ENCODE measurements at places on chromosomes 7 and 10. TPM values are rescaled to one million over a fixed set of nuclear protein-coding genes. Genes with fewer than 3 reads are reported as not detected.

DNA sequence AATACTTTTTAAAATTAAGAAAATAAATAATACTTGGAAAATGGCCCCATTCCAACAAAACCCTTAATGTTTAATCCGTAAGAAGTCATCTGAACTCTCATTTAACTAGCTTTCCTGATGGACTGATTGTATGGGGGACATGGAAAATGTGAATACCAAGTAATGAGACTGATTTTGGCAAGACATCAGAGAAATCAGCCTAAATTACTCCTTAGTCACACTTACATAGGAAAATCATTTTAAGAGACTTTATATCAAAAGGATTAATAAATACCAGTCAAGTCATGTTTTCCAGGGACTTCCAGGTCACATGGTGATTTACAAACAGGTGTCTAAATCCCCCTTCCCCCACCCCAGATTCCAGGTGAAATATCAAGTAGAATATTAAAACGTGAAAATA is 58.2 kb downstream of the GRM8 start:
- H3K4me3 ChIP-seq, result no peak overlapping the region
- DNase-seq, result no peak
- no peaks in the 10 kb centered on the region for H3K4me1 ChIP-seq

DNA sequence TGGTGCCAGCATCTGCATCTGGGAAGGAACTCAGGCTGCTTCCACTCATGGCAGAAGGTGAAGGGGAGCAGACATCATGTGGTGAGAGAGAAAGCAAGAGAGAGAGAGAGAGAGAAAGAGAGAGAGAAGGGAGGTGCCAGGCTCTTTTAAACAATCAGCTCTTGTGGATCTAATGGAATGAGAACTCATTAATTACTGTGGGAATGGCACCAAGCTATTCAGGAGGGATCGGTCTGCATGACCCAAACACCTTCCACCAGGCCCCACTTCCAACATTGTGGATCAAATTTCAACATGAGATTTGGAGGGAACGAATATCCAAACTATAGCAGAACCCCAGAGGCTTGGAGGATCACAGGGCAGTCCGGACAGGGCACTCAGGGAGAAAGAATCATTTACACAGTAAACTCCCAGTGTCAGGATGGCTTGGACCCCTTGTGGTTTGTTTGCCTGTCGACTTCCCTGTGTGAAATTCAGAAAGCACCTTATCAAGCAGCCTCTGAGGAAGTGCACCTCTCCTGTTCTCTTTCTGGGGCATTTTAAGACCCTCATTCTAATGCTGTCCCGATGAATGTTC is 308.5 kb downstream of the REEP3 start:
- H3K4me1 ChIP-seq, result no peaks in the 10 kb centered on the region
- H3K36me3 ChIP-seq, result no peaks in the 10 kb centered on the region
- H3K27ac ChIP-seq, result no peak overlapping the region
- H3K4me3 ChIP-seq, result no peak overlapping the region
- peaks cover 11% of the 10 kb centered on the region for H3K27me3 ChIP-seq
- no peak for DNase-seq

GRCh38 chr7:98559219-98559618 is 57.9 kb upstream of the NPTX2 start:
- no peak for DNase-seq
- no peak overlapping the region for H3K27ac ChIP-seq
- H3K4me3 ChIP-seq, result no peak overlapping the region
- H3K4me1 ChIP-seq, result no peaks in the 10 kb centered on the region

GRCh38 chr7:116342125-116342524 is 131.8 kb downstream of the TES start:
- no peaks in the 10 kb centered on the region for H3K36me3 ChIP-seq
- H3K4me1 ChIP-seq, result peaks cover 8% of the 10 kb centered on the region
- no peak for DNase-seq
- peaks cover 8% of the 10 kb centered on the region for H3K27me3 ChIP-seq
- no peak overlapping the region for H3K4me3 ChIP-seq
- H3K27ac ChIP-seq, result no peak overlapping the region

DNA sequence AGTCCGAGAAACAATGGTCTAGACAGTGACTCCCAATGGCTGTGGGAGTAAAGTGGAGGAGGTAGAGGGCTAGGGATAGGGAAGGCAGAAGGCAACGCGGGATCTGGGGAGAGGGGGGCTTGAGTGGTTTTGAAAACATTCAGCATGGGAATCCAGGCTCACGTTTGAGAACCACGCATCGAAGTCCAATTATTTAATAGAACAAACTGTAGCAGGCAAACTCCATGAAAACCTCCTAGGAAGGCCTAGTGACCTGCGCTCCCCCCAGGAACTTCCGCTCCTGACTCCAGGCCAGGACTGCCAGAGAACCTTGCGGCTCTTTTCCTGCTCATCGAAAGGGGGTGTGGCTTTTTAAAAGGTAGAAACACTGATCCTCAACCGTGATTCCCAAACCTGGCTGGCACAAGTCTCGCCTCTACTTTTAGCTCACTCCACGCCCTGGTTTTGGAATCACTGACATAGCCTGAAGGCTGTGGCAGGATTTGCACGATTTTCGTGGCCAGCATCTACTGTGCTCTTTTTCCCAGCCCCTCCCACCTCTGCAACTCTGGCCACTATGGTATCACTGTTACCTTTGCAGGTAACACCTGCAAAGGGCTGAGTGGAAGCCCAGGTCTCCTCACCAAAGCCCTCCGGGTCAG is 43.4 kb downstream of the MYOF start:
- H3K4me3 ChIP-seq, result no peak overlapping the region
- no peak for DNase-seq
- H3K27ac ChIP-seq, result no peak overlapping the region

GRCh38 chr7:154987571-154987970 is 15.4 kb downstream of the PAXIP1 start:
- peaks cover 2% of the 10 kb centered on the region for H3K4me1 ChIP-seq
- no peaks in the 10 kb centered on the region for H3K27me3 ChIP-seq
- H3K4me3 ChIP-seq, result no peak overlapping the region
- H3K36me3 ChIP-seq, result peaks cover 33% of the 10 kb centered on the region
- no peak overlapping the region for H3K27ac ChIP-seq
- no peak for DNase-seq

GRCh38 chr10:36683421-36683820 is 442.0 kb upstream of the ANKRD30A start:
- H3K4me1 ChIP-seq, result no peaks in the 10 kb centered on the region
- H3K27ac ChIP-seq, result no peak overlapping the region
- no peaks in the 10 kb centered on the region for H3K27me3 ChIP-seq
- no peak overlapping the region for H3K4me3 ChIP-seq

Gene NAT16
- not detected for total RNA-seq

GRCh38 chr7:94056796-94057207 is 52.6 kb upstream of the BET1 start:
- H3K4me3 ChIP-seq, result no peak overlapping the region
- H3K27me3 ChIP-seq, result peaks cover 20% of the 10 kb centered on the region

DNA sequence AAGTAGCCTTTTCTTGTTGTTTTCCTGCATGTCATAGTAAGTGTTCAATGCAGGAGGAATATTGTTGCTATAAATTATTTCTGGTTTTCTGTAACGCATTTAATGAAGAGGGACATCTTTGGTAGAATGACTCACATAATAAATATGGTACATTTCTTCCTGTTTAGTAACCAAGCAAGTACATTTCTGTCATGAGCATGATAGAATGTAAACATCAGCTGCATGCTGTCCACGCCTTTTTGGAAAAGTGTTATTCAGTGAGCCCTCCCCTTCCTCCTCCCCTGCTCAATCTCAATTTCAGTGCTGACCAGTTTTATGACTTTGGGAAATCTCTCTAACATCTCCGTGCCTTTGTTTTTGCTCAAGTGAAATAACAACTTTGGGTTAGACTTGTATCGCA is 664.0 kb downstream of the XPNPEP1 start:
- H3K4me1 ChIP-seq, result no peaks in the 10 kb centered on the region
- no peaks in the 10 kb centered on the region for H3K27me3 ChIP-seq
- no peak for DNase-seq
- no peak overlapping the region for H3K27ac ChIP-seq
- H3K36me3 ChIP-seq, result no peaks in the 10 kb centered on the region

Gene LLCFC1
- not detected for total RNA-seq

Gene AQP1
- total RNA-seq, result 0.16 TPM
